ELR (cell line): ENCODE measurements at places on chromosomes 11 and 22.

DNA sequence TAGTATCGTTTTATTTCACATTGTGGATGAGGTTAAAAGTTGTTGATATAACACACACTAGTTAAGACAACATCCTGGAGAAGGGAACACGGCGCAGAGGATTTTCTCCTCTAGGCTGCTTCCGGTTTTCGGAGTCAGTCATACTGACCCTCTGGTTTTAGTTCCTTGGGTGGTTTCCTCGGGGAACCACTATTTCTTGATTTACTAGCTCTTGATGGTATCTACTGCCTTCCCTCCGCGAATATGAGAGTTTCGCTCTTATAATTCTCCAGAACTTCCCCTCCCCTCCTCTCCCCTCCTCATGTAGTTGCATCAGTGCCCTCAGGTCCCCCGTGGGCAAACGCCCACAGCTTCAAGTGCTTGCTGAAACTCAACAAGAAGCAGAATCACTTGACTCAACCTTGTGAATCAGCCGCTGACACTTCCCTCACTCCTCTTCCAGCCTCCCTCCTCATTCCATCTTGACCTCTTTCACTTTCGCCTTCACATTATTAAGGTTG lies 15.9 kb upstream of the APOBEC3A start:
- DNase-seq = no peak

- no peak for DNase-seq
Observed at GRCh38 chr22:44458044-44459020, 39.7 kb downstream of the RTL6 start.

GRCh38 chr11:76672431-76673175 lies 2.1 kb upstream of the LRRC32 start:
- DNase-seq = no peak

DNA sequence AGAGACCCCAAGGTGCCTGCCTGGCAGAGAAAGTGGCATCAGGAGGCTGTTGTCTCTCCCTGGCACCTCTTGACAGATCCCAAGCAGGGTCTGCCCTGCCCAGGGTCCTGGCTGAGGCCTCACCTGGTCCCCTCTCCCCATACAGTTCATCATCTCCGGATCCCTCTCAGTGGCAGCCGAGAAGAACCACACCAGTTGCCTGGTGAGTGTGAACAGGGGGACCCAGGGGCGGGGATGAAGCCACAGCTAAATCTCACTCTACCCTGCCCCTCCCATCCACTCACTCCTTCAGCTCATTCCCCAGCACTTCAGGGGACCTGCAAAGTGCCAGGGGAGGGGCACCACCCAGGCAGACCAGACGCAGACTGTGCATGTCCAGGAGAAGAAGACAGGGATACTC lies 14.0 kb upstream of the MS4A10 start:
- no peak for DNase-seq

GRCh38 chr11:118956094-118956846 lies at the start of gene UPK2:
UPK2 (plus strand) TSS chr11:118956298; CDS start chr11:118956351, 53 bp downstream.
- DNase-seq = peak; percentile 84

- no peak for DNase-seq
Observed at GRCh38 chr11:26608507-26609146, 36.6 kb upstream of the MUC15 start.

DNA sequence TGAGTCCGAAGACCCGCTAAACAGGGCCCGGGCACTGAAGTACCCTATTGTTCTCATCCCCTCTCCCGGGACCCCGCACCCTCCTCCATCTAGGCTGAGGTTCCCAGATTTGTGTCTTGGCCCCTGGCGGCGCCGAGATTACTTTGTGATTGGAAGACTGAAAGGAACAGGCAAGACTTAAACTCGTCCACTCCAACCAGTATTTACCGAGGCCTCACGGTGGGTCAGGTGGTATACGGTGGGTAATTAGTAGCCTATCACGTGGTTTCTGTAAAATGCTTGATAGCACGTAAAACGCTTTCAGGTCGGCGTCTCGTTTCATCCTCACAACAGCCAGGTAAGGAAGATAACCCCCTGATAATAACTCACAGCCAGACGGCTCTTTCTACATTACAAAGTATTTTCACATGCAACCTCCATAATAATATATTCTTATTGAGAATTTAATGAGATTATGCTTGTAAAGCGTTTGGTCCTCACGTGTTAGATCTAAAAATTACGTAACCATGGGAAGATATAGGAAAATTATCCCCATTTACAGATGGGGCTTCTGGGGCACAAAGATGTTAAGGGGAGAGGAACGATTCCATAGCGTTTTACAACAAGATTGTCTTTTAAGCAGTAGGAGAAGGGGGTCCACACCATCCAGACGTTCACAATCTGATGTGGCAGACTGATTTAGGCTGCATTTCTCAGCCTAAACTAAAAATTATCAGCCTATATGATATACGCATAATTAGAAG lies 642 bp upstream of the PIK3C2A start:
- peak; percentile 76 for DNase-seq

DNA sequence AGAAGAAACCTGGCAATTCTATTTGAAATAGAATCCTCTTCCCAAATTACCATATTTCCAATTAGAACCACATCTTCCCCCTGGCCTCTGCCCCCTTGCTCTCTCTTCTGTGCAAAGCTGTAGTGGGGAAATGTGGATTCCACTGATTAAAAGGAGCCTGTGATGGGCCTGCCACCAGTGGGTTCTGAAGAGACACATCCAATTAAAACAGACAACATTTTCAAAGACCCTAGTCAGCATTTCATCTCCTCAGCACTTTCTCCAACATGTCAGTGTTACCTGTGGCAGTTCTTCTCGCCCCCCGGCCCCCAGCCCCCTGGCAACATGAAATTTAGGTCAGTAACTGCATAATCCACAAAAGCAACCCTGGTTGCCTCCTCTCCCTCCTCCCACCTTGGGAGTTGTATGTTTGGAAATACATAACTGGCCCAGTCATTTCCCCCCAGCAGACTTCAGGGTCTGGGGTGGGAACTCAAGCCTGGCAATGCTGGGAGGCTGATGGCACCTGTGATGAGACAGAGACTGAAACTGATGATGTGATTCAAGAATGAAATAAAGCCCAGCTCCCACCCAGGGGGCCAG lies 99.9 kb upstream of the AMOTL1 start:
- no peak for DNase-seq

- DNase-seq = no peak
Observed at GRCh38 chr11:1872267-1872985, 19.3 kb downstream of the PRR33 start.

DNA sequence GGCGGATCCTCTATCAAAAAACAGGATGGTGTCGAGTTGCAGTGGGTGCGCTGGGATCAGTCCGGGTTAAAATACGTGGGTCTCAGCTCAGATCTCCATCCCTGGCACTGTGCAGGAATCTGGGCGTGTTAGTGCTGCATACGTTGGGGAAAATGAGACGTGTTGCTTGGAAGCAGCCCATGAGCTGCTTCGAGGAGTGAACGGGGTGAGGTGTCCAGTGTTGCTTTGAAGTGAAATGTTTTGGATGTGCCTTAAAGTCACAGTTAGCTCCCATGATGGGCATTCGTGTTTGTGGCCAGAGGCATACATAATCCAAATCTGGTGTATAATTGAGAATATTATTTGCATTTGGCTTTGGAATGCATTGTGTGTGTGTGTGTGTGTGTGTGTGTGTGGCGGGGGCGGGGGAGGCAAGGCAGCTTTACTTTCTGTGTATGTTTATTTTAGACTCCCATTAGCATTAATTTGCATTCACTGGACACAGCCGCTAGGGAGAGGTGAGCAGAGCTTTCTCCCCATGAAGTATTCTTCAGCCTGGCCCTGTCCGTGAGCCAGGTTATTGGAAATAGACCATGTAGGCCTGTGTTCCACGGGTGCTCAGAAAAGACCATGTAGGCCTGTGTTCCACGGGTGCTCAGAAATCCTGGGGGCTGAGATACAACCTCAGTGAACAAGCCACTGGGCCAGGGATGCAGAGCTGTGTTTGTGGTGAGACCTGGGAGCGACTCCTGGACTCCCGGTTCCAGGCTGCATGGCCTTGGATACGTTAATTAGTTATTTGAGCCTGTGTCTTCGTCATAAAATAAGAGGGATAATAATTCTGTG lies 134.6 kb downstream of the ST3GAL4 start:
- no peak for DNase-seq
